ENCODE measurements at places on chromosomes 12 and 14. TPM values are rescaled to one million over a fixed set of nuclear protein-coding genes. Genes with fewer than 3 reads are reported as not detected.

The NID2 gene
- total RNA-seq, result 830 TPM

The LTBP2 gene
- 157 TPM for total RNA-seq

The HSPA2 gene
- total RNA-seq, result 16.1 TPM

The ALDH2 gene
- 6.2 TPM for total RNA-seq

The IL26 gene
- not detected for total RNA-seq

The TTC9 gene
- 0.39 TPM for total RNA-seq

The RAB3IP gene
- 12.6 TPM for total RNA-seq

The CD163 gene
- not detected for total RNA-seq

The GPR137C gene
- total RNA-seq, result 0.39 TPM

The ST8SIA1 gene
- total RNA-seq, result not detected

The BDKRB1 gene
- not detected for total RNA-seq

The CLECL1 gene
- not detected for total RNA-seq

Data from placental epithelial cell (primary cell).